ENCODE measurements at places on chromosomes 12 and 14.

DNA sequence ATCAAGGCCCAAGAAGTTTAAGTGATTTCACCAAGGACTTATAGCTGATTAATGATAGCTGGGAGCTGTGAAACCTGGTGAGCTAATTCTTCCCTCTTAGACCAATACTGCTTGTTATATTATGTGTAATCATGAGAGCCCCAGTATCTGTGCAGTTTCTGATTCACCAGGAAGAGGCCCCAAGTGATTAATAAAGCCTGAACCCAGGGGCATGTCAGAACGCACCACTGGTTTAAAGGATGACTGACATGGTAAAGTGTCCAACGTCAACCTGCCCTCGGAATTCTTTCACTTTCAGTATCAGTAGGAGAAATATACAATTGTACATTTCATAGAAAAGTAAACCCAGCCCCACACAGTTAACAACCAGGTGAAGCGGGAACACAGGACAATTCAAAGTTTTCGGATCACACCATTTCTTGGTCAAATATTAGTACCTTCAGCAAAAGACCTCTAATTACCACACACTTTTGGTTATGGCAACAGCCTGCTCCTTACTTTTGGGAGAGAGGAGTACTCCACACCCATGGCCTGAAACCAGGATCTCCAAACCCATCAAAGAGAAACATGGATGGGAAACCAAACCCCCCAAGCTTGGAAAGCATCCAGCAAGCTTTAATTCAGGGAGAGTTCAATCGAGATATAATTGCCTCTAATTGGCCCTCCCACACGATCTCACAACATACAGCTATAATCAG lies 28.5 kb downstream of the TMCC3 start:
- DNase-seq, result no peak

- no peak for DNase-seq
Observed at GRCh38 chr12:130686511-130686991, 29.5 kb downstream of the RIMBP2 start.

- no peak for DNase-seq
Observed at GRCh38 chr14:93951635-93952540, 24.5 kb downstream of the ASB2 start.

DNA sequence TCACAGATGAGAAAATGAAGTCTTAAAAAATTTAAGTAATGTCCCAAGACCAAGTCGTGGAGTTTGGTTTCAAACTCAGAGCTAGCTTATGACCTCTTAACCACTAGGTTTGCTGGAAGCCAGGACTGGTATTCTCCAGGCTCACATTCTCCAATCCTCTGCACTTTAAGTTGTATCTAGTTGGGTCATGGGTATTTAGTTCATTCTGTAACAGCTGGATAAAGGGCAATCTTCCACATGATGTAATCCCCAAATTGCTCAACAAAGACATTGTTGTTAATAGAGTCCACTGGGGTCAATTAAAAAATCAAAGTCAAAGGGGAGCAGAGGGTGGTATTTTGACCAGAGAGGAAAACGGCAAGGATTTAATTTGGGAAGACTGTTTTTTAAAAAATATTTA lies 17.8 kb upstream of the GAS2L3 start:
- DNase-seq, result no peak

DNA sequence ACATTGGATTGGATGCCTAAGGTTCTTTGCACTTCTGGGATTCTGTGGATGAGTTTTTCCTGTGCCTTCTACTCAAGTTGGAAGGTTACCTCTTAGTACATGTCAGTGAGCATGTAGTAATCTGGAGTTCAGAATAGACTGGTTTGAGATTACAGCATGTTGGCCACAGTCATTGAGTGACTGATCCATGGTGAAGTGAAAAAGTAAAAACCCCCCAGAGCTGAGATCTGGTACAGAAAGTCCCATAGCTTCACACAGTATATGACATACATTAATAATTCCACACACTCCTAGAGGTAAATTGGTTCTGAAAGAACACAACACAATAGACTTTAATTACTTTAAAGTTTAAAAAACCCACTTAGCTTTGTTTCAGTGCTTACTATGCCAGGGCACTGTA lies 11.9 kb upstream of the CCND2 start:
- DNase-seq, result no peak

DNA sequence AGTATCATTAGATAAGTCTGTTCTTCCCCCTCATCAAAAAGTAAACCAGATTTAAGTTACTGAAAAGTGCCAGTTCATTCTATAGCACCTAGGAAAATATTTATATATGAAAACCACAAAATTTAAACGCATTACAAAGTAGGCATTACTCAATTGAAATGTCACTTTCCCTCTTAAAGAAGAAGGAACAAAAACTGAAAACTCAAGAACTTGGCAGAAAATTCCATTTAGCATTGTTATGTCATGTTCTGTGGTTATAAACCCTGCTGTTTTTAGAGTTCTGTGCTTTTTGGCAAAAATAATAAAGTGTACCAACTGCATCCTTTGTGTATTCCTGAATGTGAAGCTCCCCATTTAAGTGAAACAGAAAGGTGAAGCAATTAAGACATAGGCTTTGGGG lies 3.6 kb downstream of the FGD4 start:
- DNase-seq, result no peak
